Stimulated activated CD4-positive, alpha-beta T cell treated with anti-CD3 and anti-CD28 coated beads, Interleukin-15, amount 100 ng/mL, for 48 hours (primary cell): ENCODE measurements at places on chromosomes 5 and 9.

DNA sequence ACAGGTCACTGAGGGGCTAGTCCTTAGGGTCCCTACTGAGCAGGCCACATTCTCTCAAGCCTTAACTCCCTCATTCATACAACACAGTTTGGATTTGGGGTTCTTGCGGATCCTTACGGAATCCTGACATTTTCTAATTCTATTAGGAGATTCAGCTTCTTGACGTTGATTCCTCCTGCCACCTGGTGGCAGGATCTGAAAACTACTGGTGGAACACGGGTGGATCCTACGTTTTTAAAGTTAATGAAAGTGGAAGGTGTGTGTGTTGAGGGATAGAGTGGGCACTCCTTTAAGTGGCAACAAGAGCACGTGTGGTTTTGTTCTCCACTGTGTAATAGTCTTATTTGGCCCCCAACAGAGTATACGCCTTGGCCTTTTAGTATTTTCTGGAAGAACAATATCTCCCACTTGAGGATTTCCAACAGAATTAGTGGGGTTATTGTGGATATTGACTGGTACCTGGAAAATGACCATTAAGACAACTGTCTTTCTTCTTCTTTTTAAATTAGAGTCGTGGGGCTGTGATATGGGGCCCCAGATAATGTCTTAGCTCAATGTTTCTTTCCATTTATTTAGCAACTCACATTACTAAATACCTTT, 25.2 kb downstream of the SLC28A3 start:
- peak; percentile 10 for DNase-seq

DNA sequence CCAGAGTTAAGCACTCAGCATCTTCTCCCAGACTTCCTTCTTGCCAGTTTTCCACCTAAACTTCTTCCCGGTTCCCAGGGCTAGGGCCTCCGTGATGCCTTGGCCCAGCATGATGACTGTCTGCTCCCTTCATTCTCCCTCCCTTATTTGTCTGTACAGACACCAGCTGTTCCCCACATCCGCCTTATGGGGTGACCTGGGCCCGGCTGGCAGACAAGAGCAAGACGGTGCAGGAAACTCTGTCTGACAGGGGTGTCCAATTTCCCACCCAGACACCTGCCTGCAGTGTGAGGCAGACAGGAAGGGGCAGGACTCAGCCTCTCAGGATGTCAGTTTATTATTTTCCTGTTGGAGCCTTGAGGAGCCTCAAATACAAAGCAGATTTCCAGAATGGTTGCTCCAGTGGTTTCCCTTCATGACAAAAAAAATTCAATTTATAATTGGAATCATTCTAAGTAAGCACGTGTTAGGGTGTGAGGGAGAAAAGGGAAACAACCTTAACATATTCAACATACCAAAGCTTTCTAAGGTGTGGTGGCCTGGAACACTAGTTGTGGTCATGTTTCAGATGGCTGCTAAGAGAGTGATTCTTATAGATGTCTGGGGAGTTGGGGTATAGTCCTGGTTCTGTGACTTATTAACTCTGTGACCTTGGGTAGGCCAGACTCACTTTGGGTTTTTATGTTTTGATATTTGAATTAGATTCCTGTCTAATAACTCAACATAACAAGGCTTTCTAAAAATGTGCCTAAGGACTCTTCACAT, 234.5 kb downstream of the PAPPA start:
- DNase-seq, result no peak

- DNase-seq, result no peak
Measured at GRCh38 chr9:4674783-4675182, 4.6 kb upstream of the CDC37L1 start.

DNA sequence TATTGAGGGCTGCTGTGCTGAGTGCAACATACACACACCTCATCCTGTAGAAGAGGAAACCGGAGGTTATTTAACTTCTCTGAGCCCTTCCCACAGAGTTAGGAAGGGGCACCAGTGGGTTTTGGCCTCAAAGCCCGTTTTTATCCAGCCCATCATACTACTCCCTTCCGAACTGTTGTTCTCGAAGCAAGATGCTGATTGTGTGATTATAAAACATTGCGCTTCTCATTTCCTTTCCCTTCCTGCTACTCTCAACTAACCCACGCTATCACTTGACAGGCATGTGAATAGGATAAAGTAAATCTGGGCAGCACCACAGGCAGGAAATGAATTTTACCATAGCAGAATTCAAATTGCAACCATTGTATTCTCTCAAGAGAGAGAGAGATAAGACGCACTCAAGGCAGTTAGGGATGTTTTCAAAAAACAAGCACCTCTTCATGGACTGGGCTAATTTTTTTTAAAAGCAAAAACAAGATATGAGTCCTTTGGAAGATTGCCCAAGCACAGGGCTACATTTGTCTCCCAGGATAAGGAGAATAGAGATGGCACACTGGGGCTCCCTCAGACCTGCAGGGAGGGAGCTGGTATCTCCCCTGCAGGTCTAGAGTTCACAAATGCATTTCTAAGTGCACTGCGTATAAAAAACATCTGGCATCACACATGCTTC, 52.6 kb downstream of the GNA14 start:
- no peak for DNase-seq

- no peak for DNase-seq
Measured at GRCh38 chr5:73673161-73673591, 47.2 kb downstream of the ARHGEF28 start.

- no peak for DNase-seq
Measured at GRCh38 chr5:97544240-97544639, 361.2 kb upstream of the RIOK2 start.

DNA sequence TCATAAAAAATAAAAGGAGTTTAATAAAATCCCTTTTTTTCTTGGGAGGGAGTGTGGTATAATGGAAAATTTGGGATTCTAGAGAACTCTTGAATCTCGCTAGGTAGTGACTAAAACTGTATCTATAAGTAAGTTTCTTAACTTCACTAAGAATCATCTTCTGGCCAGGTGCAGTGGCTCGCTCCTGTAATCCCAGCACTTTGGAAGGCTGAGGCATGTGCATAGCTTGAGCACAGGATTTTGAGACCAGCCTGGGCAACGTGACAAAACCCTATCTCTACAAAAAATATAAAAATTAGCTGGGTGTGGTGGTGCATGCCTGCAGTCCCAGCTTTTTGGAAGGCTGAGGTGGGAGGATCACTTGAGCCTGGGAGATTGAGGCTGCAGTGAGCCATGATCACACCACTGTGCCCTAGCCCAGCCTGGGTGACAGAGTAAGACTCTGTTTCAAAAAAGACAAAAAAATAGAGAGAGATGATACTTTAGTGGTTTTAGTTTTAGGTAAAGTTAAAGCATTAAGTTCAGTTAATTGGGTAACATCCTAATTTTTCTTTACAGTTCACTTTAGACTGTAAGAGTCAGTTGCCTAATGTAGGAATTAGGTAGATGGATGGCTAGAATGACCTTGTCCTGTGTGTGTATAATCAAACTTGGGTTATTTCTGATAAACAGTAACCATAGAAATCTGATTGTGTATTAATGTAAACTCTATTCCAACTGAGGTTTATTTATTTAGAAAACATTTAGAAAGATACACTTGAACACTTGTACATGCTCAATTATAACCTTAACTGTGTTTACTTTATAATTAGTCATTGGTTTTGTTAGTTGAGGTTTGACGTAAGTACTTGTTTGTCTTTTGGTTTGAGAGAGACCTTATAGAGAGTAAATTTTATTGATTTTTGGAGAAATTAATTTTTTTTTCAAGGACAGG, 17.8 kb downstream of the UNC13B start:
- no peak for DNase-seq

- no peak for DNase-seq
Measured at GRCh38 chr5:136141561-136141960, 8.9 kb downstream of the SMAD5 start.

DNA sequence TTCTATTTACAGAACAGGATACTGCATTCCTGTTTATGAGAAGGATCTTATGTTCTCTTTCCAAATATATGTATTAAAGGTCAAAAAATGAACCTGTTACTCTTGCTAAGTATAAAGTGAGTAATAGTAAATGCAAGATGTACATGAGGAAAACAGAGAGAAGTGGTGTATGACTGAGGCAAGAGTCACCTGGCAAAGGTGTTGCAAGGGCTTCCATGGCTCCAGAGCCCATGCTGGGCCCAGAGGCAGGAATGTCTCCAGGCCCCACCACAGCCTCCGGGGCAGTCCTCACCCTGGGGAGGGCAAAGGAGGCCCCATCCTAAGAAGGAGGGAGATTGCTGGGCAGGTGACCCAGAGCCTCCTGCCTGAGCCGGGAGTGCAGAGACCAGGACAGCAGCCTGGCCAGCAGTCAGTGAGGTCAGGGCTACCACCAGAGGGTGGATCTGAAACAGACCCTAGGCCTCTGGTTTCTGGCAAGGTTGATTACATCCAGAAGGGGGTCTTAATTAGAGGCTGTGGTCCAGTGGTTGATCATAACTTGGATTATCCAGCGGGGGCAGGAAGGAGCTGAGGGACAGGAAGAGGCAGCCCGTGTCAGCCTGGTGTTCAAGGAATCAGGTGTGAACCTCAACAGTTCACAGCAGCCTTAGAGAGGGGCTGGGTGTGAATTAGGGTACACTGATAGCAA, 57.3 kb upstream of the CPLX2 start:
- DNase-seq, result no peak

DNA sequence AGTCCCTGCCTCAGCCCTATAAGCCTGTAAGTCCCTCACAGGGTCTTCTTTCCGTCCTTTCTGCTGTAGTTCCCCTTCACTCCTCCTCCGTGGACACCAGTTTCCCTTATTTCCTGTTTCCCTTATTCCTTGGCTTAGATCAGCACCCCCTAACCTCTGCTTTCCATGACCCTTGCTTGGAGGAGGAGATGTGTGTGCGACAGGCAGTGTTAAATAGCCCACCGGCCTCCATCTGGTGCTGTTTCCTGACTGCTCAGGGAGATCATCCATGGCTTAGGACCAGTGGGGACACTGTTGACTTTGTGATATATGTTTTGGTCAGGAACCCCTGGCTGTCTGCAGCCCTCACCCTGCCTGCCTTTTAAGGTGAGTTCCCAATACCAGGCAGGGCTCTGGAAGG, 34.1 kb upstream of the PSD2 start:
- DNase-seq, result no peak
